ENCODE measurements at places on chromosomes 2 and 18. TPM values are rescaled to one million over a fixed set of nuclear protein-coding genes. Genes with fewer than 3 reads are reported as not detected.

Gene XIRP2
- polyA plus RNA-seq, result not detected

Gene TFCP2L1
- not detected for polyA plus RNA-seq

Gene UNC80
- not detected for polyA plus RNA-seq

Gene CDH20
- polyA plus RNA-seq, result not detected

Gene CD226
- 0.16 TPM for polyA plus RNA-seq

Gene SLC9A4
- polyA plus RNA-seq, result not detected

Gene MC4R
- 0.14 TPM for polyA plus RNA-seq

Gene CYS1
- 3.1 TPM for polyA plus RNA-seq

Gene CFAP65
- not detected for polyA plus RNA-seq

Gene ERMN
- polyA plus RNA-seq, result not detected

Gene MGAT4A
- not detected for polyA plus RNA-seq

Gene FAM110C
- not detected for polyA plus RNA-seq

Gene RND3
- 199 TPM for polyA plus RNA-seq

Gene ACMSD
- not detected for polyA plus RNA-seq

Gene IL1F10
- not detected for polyA plus RNA-seq

Gene OTOS
- polyA plus RNA-seq, result not detected

Gene TLX2
- polyA plus RNA-seq, result not detected

Gene NUP35
- 10.9 TPM for polyA plus RNA-seq

Gene TUBB8B
- not detected for polyA plus RNA-seq

Gene FRZB
- polyA plus RNA-seq, result not detected

Gene ALPI
- polyA plus RNA-seq, result not detected

Gene HAAO
- 0.36 TPM for polyA plus RNA-seq

Gene ITGB1BP1
- polyA plus RNA-seq, result 280 TPM

Gene LRATD1
- polyA plus RNA-seq, result 0.86 TPM

Gene FAP
- polyA plus RNA-seq, result 200 TPM

Gene SERPINB11
- not detected for polyA plus RNA-seq

All from GM23248 (cell line).